ENCODE measurements at places on chromosomes 1 and 21.

DNA sequence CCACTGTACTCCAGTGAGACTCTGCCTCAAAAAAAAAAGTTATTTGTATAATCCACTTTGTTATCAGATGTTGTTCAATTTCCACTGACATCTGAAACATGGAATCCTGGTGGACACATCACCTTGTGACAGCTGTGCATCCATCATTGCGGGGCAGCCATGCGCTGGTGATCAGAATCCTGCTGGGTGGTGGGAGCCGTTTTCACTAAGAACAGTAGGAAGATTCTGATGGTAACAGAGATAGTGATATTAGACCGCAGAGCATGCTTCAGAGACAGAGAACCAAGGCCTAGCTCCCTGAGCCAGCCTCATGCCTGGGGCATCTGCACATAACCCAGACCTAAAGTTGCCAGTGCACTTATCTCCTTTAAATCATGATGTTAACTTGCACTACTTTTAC is 3.1 kb upstream of the SPRR3 start:
- no peak for DNase-seq

DNA sequence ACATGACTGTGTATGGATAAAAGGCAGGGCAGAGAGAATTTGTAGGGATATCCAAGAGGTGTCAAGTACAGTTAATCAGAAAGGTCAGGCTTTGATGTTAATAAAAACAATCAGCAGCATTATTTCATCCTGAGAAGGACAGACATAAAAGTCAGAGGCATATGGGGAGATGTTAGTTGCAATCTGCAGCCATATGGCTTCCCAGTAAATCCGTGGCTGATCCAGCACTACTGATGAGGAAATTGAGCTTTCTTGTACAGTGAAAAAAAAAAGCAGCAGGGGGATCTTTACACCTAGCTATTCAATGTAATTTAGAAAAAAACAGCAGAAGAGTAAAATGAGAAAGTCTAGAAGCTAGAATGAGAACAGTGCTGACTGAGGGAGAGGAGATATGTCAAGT is 2.2 kb upstream of the SPRR1B start:
- DNase-seq, result no peak

DNA sequence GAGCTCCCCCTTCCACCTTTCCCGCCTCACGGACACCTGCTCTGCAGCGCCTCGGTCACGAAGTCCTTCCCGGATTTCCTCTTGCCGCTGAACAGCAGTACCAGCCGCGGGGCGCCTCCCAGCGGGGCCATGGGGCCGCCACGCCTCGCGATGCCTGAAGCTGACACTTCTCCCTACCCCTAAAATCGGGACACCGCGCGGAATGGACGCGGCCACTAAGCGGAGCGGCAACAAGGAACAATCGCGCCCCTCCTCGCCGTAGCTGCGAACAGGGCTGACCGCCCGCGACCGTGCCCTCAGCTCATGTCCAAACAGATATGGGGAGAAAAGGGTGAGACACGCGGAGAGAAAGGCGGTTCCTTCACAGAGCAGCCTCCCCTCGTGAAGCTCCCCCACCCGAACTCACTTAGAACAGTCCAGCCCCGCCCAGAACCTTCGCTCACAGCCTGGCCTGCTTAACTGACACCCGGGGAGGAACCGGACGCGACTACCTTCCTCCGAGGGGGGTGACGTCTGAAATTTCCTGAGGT is at the start of gene PMVK:
Gene PMVK, minus strand, starts transcription at position 165 of the 530 bp plus-strand sequence. Its CDS starts 34 bp downstream, at position 131.
- peak; percentile 97 for DNase-seq

- DNase-seq, result no peak
These were observed 8.9 kb downstream of the OR2T11 start for GRCh38 chr1:248625971-248626370.

DNA sequence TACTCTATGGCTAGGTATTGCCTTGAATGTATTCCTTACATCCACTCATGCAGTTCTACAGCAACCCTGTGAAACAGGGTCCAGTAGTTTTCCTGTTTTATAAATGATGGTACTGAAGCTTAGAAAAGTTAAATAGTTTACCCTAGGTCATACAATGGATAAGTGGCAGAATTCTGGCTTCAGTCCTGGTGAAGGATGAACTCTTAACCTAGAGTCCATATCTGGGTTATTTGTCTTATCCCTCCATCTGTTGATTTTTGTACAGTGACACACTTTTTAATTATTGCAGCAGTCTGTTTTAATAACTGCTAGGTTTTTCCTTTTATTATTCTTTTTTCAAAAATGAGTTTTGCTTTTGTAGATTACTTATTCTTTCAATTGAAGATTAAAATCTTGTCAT is 263.9 kb downstream of the DNM3 start:
- DNase-seq, result no peak

- DNase-seq, result peak; percentile 53
These were observed 569.0 kb downstream of the LTN1 start for GRCh38 chr21:28423521-28424190.

- no peak for DNase-seq
These were observed 1754.3 kb downstream of the PLA2G4A start for GRCh38 chr1:188582911-188583532.

DNA sequence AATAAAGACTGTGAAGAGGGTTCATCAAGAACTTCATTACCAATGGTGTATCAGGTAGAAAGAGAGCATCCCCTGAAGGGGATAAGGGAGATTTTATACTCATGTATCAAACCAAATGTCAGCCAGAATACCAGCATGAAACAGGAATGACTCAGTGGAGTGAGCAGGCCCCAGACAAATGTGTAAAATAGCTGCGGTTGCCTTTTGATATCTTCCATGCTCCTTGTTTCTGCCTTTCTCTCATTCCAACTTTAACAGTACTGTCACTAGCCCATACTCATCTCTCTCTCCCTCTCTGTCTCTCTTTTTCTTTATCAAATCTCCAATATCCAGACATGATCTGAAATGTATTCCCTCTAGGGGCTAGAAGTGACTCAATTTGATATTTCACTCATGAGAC is 47.8 kb downstream of the GPR88 start:
- DNase-seq, result peak; percentile 78

- no peak for DNase-seq
These were observed 137.8 kb upstream of the DPYD start for GRCh38 chr1:98058676-98059075.

- DNase-seq, result peak; percentile 72
These were observed 20.0 kb upstream of the ZNF326 start for GRCh38 chr1:89974696-89975470.

GRCh38 chr1:186091222-186091720 is 283.8 kb downstream of the TPR start:
- no peak for DNase-seq

DNA sequence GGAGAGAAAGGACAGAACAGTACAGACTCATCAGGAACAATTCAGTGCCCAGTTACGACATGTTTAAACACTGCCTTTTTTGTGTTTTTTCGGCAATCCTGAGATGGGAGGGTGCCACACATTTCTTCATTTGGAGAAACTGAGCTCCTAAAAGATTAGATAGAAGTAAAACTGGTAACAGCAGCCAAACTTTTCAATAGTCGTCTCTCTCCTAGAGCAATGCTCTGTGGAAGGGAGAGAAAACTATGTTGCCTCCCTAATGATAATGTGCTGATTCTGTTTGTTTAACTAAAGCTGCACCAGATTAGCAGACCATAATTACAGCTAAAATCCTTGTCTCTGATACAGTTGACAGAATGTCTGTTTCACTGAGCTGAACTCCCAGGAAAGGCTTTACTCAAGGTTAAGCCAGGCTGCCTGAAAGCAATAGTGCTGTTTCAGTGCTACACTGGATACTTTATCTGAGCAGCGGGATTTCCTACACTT is 76.2 kb upstream of the CXADR start:
- no peak for DNase-seq

- DNase-seq, result peak; percentile 40
These were observed 22.5 kb downstream of the DISP3 start for GRCh38 chr1:11501491-11501897.

DNA sequence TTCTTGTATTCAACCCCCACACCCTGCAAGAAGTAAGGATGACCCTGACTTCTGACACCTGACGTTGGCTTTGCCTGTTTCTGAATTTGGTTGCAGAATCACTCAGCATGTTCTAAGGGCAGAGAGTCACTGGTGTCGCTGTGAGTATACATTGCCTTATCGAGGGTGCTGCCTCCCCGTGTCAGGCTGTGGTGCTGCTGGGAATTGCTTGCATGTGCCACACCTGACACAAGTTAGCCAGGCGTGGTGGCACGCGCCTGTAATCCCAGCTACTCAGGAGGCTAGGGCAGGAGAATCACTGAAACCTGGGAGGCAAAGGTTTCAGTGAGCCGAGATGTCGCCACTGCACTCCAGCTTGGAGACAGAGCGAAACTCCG is 45.9 kb downstream of the WDR4 start:
- DNase-seq, result peak; percentile 11

- no peak for DNase-seq
These were observed 93.8 kb downstream of the SYT2 start for GRCh38 chr1:202616355-202616915.

GRCh38 chr1:233168384-233168783 is 127.1 kb downstream of the PCNX2 start:
- DNase-seq, result peak; percentile 35

DNA sequence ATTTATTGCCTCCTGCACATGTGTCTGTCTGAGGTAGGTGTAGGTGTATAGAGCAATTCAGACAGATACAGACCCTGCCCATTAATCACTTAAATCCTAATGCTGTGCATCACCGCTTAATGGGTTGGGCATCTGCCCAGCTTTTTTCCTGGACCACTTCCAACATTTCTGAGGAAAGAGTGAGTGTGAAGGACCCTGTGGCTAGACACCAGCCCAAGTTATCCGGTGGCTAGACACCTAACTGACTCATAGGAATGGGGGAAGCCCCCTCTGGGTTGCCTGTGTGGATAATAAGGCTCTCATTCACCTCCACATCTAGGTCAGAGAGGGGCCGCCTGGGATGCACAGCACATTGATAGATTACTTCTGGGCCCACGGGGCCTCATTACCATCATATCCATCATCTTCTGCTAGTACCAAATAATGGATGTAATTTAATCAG is 121.1 kb upstream of the RAVER2 start:
- peak; percentile 89 for DNase-seq

GRCh38 chr21:16243396-16243795 is 513.6 kb downstream of the USP25 start:
- no peak for DNase-seq

DNA sequence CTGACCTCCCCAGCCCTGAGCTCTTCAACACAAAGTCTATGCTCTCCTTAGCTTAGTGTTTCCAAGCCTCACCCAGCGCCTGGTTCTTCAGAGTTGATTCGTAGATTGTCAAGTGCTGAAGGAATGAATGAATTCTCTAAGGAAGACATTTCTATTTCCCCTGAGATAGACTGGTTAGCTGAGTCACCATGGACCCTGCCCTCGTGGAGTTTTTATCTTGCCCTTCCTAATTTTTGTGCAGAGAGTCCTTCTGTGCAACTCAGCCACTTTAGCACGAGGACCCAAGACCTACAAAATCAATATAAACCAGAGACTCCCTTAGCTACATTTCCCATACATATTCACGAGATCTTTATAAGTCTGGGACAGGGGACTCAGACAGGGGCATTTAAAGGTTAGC is 2.6 kb upstream of the CD244 start:
- DNase-seq, result no peak

DNA sequence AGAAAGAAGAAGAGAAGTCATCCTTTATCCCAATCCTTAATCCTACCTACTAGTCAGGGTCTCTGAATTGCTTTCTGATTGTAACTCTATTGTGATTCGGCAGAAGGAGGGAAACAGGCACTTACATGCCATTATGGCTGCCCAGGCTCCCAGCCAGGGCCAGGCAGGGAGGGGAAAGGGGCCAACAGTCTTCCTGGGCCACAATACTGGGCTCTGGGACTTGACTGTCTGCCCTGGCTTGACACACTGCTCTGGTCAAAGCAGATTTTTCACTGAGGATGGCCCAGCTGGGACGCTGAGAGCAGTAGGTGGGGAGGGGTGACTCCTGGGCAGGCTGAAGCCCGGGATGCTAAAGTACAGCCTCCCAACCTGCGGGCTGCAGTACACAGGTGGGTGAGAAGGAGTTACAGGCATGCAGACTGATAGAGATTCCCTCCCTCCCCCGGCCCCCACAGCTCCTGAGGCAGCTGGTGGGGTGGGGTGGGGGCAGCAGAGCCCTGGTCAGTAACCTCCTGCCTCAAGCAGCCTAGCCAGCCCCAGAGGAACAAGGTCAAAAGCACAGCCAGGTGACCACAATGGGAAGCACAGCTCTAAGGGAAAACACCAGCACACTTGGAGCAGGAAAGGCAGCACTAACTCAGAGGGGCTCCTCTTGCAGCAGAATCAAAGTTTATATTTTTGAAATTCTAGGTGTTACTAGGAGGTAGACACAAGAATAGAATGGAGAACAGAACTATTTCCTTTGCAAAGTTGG is 25.3 kb downstream of the KCND3 start:
- DNase-seq, result no peak

GRCh38 chr21:40768056-40768455 is 78.9 kb downstream of the DSCAM start:
- DNase-seq, result no peak

- DNase-seq, result no peak
These were observed 100.8 kb downstream of the DMRTB1 start for GRCh38 chr1:53559854-53560580.

GRCh38 chr1:198595765-198596164 is 43.1 kb upstream of the PTPRC start:
- no peak for DNase-seq

DNA sequence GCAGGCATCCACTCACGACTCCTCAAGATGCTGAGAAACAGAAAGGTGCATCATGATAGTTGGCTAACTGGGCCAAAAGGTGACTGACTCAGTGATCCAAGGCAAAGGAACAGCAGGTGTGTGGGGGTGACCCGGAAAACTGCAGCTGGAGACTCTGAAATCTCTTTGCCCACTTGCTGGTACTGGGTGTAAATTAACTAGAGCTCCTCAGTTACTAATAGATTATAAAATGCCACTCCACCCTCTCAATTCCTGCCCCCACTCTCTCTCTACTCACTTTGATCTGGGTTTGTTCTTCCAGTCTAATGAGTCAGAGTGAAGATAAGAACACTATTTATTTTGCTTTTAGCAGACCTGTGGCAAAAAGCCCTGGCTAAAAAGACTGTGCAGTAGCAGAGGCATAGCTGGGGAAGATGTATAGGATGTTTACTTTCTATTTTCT is 7.2 kb upstream of the PIGC start:
- peak; percentile 27 for DNase-seq
